ENCODE measurements at places on chromosomes 6 and 20.
A peak's percentile ranks its signal among the peaks of the same experiment; 100 is the strongest.

- no peaks in the 10 kb centered on the region for H3K36me3 ChIP-seq
- H3K27ac ChIP-seq, result no peak overlapping the region
- no peaks in the 10 kb centered on the region for H3K27me3 ChIP-seq
- H3K4me3 ChIP-seq, result no peak overlapping the region
- peaks cover 3% of the 10 kb centered on the region for H3K4me1 ChIP-seq
Measured at GRCh38 chr6:106685833-106686232, 56.5 kb downstream of the QRSL1 start.

DNA sequence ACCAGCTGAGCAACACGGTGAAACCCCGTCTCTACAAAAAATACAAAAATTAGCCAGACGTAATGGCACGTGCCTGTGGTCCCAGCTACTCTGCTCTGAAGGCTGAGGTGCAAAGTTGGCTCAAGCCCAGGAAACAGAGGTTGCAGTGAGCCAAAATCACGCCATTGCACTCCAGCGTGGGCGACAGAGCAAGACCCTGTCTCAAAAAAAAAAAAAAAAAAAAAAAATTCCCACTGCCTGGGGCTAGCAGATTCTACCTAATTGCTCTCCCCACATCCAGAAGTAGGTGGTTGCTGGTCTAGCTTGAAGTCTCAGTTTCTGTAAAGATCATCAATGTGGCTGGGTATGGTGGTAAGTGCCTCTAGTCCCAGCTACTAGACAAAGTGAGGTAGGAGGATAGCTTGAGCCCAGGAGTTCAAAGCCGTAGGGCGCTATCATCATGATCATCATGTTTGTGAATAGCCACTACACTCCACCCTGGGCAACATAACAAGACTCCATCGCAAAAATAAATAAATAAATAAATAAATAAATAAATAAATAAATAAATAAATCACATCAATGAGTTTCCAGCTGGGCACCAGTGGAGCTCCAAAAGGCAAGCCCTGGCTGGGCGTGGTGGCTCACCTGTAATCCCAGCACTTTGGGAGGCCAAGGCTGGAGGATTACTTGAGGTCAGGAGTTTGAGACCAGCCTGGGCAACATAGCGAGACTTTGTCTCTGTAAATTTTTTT, 6.3 kb upstream of the AP5S1 start:
- no peak overlapping the region for H3K4me3 ChIP-seq
- H3K36me3 ChIP-seq, result no peaks in the 10 kb centered on the region
- no peaks in the 10 kb centered on the region for H3K27me3 ChIP-seq

DNA sequence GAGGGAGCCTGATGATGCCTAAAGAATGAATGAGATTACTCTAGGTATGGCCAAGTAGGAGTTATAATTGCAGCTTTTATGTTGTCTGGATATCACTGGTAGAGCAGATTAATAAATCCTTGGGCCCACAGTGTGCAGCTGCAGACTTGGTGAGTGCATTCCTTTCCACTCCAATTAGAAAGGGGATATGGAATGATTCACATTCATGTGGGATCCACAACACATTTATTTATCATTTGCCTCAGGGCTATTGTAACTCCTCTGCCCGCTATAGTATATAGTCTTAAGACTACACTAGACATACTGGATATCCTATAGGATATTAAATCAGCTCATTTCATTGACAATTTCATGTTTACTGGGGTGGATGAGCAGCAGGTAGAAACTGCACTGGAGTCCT, 11.6 kb upstream of the HLA-G start:
- no peaks in the 10 kb centered on the region for H3K4me1 ChIP-seq
- H3K27me3 ChIP-seq, result peaks cover 21% of the 10 kb centered on the region
- DNase-seq, result no peak
- H3K36me3 ChIP-seq, result no peaks in the 10 kb centered on the region
- no peak overlapping the region for H3K4me3 ChIP-seq

DNA sequence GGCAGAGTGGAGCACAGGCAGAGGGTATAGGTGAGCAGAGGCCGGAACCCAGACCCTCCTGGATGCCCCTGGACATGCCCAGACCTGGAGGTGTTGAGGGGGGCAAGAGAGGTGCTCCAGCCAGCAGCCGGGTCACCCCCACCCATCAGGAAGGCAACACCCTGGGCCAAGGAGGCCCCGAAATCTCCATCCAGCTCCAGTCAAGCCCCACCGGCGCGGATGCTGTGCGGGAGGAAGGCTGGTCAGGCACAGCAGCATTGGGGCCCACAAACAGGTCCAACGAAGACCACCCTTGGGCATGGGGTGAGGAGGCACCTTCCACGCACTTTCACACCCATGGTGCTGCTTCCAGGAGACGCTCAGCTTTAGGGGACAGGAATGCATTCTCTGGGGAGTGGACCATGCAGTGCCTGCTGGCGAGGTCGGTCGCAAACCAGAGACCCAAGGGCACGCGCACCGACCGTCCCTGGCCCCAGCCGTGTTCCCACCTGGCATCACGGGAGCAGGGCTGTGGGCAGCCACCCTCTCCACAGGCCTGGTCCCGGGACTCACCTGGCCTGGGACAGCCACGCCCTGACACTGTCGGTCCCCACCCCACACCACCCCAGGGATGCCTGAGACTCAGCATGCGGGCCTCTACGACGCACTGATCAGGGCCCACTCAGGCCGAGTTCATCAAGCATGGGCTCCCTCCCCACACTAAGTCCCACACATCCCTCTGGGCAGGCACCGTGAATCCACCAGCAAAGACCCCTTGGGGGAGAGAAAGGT, 43.6 kb upstream of the ZBP1 start:
- H3K4me1 ChIP-seq, result peaks cover 5% of the 10 kb centered on the region
- H3K27ac ChIP-seq, result no peak overlapping the region
- DNase-seq, result no peak
- H3K36me3 ChIP-seq, result no peaks in the 10 kb centered on the region

DNA sequence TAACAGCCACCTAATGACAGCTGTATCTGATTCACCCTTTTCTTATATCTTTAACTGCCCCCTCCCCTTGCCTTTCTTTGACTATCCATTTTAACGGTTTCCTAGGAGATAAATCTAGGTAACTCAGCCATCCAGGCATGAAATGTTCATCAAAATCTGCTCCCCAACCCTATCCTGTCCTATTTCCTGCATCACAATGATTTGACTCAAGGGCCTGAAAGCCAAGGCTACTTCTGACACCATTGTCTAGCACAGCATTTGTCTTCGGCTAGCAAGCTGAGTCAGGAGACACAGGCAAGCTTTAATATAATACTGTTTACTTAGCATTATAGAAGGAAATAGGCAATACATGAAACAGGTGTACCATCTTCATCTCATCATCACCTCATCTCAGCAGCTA, 31.6 kb upstream of the MANEA start:
- H3K4me1 ChIP-seq, result no peaks in the 10 kb centered on the region
- H3K4me3 ChIP-seq, result no peak overlapping the region
- H3K36me3 ChIP-seq, result no peaks in the 10 kb centered on the region
- DNase-seq, result no peak
- H3K27me3 ChIP-seq, result peaks cover 4% of the 10 kb centered on the region

DNA sequence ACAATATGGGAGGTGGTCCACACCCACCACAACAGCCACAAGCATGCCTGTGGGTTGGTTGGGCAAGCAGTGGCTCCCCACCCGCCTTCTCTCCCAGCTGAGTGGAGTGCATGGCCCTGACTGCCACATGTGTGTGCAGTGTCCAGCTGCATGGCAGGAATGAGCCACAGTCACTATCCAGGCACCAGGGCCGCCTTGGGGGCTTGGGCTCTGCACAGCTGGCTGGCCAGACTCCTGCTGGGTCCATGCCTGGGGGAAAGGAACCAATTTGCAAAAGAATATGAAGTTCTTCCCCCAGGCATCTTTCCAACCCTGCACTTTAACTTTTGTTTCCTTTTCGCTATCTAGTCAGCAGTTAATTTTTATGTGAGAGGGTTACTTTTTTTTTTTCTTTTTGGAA, 11.6 kb upstream of the ASCC3 start:
- DNase-seq, result no peak
- no peaks in the 10 kb centered on the region for H3K36me3 ChIP-seq
- no peaks in the 10 kb centered on the region for H3K4me1 ChIP-seq
- H3K4me3 ChIP-seq, result no peak overlapping the region

GRCh38 chr20:43681991-43682410, 15.1 kb downstream of the MYBL2 start:
- no peaks in the 10 kb centered on the region for H3K27me3 ChIP-seq
- H3K36me3 ChIP-seq, result peaks cover 22% of the 10 kb centered on the region
- H3K4me3 ChIP-seq, result no peak overlapping the region
- peak; percentile 12 for DNase-seq
- no peak overlapping the region for H3K27ac ChIP-seq

GRCh38 chr6:26003102-26003694, 40.6 kb downstream of the TRIM38 start:
- H3K36me3 ChIP-seq, result peaks cover 11% of the 10 kb centered on the region
- no peak overlapping the region for H3K4me3 ChIP-seq
- no peak overlapping the region for H3K27ac ChIP-seq
- no peaks in the 10 kb centered on the region for H3K27me3 ChIP-seq
- DNase-seq, result peak; percentile 58

GRCh38 chr20:38073307-38074071, 39.9 kb downstream of the RPRD1B start:
- no peak for DNase-seq
- no peak overlapping the region for H3K4me3 ChIP-seq
- no peak overlapping the region for H3K27ac ChIP-seq
- peaks cover 61% of the 10 kb centered on the region for H3K36me3 ChIP-seq

DNA sequence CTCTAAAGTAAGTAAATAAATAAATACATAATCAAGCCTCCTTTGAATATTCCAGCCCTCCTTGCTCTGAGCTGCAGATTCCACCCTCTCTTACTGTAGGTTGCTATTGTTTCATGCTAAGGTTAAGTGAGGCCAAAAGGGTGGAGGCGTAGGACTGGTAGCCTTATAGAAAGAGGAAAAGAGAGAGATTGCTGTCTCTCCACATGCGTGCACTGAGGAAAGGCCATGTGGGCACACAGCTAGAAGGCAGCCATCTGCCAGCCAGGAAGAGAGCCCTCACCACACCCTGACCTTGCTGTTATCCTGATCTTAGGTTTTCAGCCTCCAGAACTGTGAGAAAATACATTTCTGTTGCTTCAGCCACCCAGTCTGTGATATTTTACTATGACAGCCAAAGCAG, 87.4 kb upstream of the SHLD1 start:
- H3K4me1 ChIP-seq, result peaks cover 20% of the 10 kb centered on the region
- DNase-seq, result no peak
- H3K4me3 ChIP-seq, result no peak overlapping the region
- no peak overlapping the region for H3K27ac ChIP-seq
- H3K36me3 ChIP-seq, result no peaks in the 10 kb centered on the region

DNA sequence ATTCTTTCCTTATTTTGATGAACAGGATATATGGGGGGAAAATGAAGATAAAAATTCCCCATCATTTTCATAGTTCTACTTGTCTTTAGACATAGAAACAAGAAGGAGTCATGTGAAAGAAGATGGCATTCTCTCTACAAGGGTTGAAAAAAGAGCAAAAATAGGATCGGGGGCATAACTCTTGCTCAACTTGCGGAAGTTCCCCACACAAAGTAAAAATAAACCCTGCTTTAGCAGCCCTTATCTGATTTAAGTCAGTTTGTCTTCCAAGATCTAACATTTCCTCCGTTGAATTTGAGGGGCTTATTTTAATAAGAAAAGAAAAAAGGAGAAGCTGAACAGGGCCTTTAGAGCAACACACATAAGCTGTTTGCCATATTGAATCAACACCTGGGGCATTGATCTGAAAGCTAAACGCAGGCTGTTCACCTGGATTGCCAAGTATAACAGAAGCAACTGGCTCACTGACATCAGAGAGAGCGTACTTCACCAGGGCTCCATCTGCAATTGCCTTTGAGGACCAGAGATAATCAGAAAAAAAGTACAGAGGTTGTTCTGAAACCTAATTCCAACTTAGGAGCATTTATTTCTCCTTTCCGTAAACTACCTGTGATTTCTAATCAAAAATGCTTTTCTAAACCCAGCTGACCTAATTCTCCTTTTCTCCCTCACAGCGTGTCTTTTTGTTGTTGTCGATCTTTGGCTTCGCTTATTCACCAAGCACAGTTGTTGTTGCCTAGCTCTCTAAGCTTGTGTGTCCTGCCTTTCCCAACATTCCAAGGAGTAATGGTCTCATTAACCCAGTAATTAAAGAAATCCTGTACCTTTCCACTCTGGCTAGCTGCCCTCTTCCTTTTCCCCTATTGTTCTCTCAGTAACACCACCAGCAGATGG, 568.0 kb downstream of the KIF16B start:
- no peak for DNase-seq
- H3K36me3 ChIP-seq, result no peaks in the 10 kb centered on the region
- H3K4me1 ChIP-seq, result no peaks in the 10 kb centered on the region

DNA sequence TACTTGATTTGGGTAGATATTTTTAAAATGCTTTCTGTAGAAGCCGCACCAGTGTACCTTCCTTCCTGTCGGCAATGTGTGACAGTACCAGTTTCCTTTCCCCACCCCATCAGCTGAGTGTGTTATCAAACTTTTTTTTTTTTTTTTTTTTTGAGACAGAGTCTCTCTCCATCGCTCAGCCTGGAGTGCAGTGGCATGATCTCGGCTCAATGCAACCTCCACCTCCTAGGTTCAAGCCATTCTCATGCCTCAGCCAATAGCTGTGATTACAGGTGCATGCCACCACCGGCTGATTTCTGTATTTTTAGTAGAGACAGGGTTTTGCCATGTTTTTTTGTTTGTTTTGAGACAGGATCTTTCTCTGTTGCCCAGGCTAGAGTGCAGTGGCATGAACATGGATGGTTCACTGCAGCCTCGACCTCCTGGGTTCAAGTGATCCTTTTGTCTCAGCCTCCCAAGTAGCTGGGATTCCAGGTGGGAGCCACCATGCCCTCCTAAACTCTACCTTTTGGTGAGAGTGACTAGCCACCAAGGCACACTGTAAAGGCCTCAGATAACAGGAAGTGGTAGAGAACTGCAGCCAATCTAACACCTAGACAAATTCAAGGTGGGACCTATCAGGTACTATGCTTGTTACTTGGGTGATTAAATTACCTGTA, 26.5 kb upstream of the ZBTB22 start:
- H3K27me3 ChIP-seq, result no peaks in the 10 kb centered on the region
- peak; percentile 24 for DNase-seq
- peaks cover 30% of the 10 kb centered on the region for H3K4me1 ChIP-seq
- peak overlapping the region; percentile 67 for H3K27ac ChIP-seq
- H3K36me3 ChIP-seq, result no peaks in the 10 kb centered on the region

- H3K36me3 ChIP-seq, result no peaks in the 10 kb centered on the region
- H3K27me3 ChIP-seq, result peaks cover 3% of the 10 kb centered on the region
- H3K4me1 ChIP-seq, result no peaks in the 10 kb centered on the region
- DNase-seq, result no peak
- no peak overlapping the region for H3K27ac ChIP-seq
Measured at GRCh38 chr6:88380083-88380482, 213.9 kb upstream of the CNR1 start.

GRCh38 chr20:9149796-9150195, 80.9 kb downstream of the PLCB4 start:
- H3K27me3 ChIP-seq, result no peaks in the 10 kb centered on the region
- DNase-seq, result no peak
- H3K4me3 ChIP-seq, result no peak overlapping the region
- no peaks in the 10 kb centered on the region for H3K36me3 ChIP-seq

GRCh38 chr20:20364593-20365479, 3.1 kb upstream of the INSM1 start:
- peak overlapping the region; percentile 43 for H3K4me3 ChIP-seq
- peaks cover 66% of the 10 kb centered on the region for H3K27me3 ChIP-seq
- peak; percentile 13 for DNase-seq
- peaks cover 48% of the 10 kb centered on the region for H3K4me1 ChIP-seq
- no peak overlapping the region for H3K27ac ChIP-seq

GRCh38 chr20:4710106-4710475, 11.6 kb upstream of the PRND start:
- H3K4me3 ChIP-seq, result no peak overlapping the region
- DNase-seq, result no peak
- no peaks in the 10 kb centered on the region for H3K36me3 ChIP-seq
- H3K27ac ChIP-seq, result no peak overlapping the region
- H3K27me3 ChIP-seq, result no peaks in the 10 kb centered on the region

- peaks cover 18% of the 10 kb centered on the region for H3K27me3 ChIP-seq
- DNase-seq, result no peak
- no peaks in the 10 kb centered on the region for H3K4me1 ChIP-seq
- H3K27ac ChIP-seq, result no peak overlapping the region
Measured at GRCh38 chr20:59829786-59830664, 103.4 kb downstream of the SYCP2 start.

Measured in activated naive CD8-positive, alpha-beta T cell treated with anti-CD3 and anti-CD28 coated beads, Interleukin-2, amount 50 U/mL, for 24 hours (primary cell).